ENCODE measurements at places on chromosomes 2 and 18.

GRCh38 chr2:205680903-205681302, 1.4 kb upstream of the NRP2 start:
- DNase-seq = no peak

- no peak for DNase-seq
Observed at GRCh38 chr18:11887328-11888128, 20.6 kb downstream of the MPPE1 start.

GRCh38 chr18:59481436-59481835, 122.4 kb upstream of the LMAN1 start:
- DNase-seq = no peak

GRCh38 chr2:65314801-65315441, 87.3 kb downstream of the ACTR2 start:
- no peak for DNase-seq

DNA sequence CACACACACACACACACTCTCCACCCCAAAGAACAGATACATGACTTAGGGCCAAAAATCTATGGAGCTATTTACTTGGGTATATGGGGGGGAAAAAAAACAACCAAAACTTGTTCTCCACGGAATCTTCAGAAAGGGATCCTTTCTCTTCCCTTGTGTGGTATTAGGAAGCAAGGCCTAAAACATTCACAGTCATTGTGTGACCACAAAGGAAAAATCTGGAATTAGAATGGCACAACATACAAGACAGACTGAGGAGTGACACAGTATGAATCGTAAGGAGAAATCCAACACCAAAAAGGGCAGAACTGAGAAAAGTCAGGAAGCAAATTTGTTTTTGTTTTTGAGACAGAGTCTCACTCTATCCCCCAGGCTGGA, 70.3 kb downstream of the ASXL2 start:
- no peak for DNase-seq

DNA sequence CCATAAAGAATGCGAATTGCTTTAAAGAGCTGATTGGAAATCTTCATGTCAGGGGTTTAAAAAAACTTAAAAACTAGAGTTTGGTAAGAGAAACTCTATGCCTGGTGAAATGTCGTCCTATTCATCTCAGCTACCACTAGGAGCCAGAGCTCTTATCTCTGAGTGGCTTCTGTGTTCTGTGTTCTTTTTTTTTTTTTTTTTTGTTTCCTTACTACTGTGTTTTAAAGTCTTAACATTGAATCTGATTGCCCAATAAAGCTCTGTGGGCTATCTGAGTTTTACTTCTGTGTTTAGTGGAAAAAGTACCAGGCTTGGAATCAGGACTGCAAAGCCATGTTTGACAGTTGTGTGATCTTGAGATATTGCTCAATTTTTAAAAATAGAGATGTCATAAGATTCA, 494.8 kb downstream of the RIT2 start:
- no peak for DNase-seq

GRCh38 chr2:53275743-53276142, 491.9 kb upstream of the CHAC2 start:
- DNase-seq = no peak

- no peak for DNase-seq
Observed at GRCh38 chr2:193409951-193410350, 1215.2 kb upstream of the TMEFF2 start.

GRCh38 chr18:23141104-23141999, 6.1 kb downstream of the CABLES1 start:
- peak; percentile 49 for DNase-seq

DNA sequence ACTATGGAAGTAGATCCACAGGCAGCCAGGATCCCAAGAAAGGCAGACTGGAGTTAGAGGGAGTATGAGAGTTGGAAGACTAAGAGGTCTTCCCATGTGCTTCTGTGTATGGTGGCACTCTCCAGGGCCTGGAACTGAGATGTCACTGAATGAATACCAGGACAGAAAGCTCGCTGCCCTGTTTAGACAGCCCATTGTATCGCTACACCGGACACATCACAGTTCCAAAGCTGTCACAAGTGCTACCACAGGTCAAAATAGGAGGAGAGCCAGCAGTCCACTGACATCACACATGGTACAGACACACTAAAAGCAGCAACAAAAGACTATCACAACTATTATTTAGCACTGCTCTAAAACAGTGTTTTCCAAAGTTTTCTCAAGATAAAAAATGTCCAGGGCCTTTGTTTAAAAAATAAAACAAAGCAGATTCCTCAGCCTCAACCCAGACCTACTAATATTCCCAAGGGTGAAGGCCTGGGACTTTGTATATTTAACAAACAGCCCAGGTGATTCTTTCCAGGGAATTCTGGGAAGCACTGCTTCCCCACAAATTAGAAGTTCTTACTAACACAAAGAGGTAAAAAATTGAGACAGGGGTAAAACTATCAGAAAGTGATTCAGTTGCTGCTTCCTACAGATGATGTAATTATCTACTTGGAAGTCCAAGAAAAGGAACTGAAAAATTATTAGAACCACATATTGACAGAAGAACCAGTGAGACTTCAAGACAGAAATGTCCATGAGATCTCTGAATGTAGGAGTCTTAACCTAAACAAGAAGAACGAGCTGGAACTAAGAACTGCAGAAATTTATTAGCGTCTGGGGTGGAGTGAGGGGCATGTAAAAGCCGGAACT, 116.0 kb downstream of the DTNB start:
- DNase-seq = no peak

DNA sequence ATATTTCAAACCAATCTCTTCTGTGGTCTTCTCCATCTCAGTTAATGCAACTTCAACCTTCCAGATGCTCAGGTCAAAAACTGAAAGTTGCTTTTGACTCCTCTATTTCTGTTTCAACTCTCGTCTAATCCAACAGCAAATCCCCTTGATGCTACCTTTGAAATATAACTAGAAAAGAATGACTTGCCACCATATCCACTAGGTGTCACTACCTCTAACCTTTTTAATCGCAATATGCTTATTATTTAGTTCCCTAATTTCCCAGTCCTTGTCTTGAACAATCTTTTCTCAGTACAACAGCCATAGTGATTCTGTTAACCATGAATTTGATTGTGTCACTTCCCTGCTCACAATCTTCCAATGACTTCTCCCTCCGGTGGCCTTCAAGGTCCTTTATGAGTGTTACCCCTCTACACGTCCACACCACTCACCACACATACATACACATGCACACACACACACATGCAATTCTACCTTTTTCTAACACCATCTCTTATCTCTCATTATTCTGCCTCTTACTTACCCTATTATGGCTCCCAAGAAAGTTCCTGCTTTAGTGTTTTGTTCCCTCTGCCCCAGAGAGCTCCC, 245.5 kb upstream of the KCNJ3 start:
- DNase-seq = peak; percentile 3

DNA sequence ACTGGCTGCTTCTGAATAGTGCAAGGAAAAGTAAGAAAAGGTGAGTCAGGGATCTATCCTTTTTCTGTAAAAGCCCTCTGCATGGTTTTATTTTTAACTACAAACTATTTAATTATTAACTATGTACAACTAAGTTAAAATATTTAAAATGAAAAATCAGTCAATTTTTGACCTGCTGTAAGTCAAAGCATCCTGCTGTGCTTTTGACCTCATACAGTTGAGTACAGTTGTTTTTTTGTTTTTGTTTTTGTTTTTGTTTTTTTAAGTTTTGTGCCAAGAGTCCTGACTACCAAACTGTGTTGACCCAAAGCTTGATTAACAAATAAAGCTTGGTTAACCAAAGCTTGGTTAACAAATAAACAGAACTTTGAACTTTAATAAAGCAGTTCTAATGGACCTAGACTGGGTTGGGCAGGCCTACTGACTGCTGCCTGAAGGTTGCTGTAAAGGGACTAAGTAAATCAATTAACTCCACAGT, at the start of gene ACMSD:
TSS of gene ACMSD (plus strand) at position 474 of the 478 bp plus-strand sequence. CDS start 67 bp downstream, outside the sequence.
- DNase-seq = no peak

GRCh38 chr2:46309052-46309953, 12.1 kb downstream of the EPAS1 start:
- no peak for DNase-seq

- no peak for DNase-seq
Observed at GRCh38 chr2:181300600-181301291, 156.4 kb upstream of the ITGA4 start.

DNA sequence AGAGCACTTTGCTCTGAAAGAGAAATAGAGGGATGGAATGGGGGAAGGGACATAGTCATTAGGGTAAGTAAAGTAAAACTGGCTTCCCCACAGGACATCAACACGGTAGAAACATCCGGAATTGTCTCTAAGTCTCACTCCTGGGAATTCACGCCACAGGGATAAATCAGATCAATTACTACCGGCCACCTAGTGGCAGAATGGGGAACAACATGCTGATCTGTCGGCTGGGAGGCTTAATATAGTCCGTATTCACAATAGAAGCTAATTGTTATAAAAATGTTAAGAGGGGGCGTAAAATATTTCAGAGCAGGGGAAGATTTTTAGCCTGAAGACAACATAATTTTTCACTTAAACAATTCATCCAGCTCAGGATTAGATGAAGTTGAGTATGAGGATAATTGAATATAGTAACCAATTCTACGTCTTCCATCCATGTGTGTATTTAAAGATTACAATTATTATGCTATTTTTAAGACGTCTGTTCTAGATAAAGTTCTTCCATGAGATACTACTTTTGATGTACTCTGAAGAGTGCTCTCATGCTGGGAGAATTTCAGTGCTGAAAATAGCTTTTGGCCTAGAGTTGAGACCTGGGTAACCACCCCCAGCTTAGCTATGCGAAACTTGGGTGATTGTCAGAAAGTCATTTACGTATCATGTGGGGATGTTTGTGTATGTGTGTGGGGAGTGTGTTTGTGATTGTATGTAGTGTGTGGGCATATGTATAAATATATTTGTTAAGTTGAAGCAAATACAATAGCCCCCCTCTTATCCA, 65.7 kb downstream of the LRRTM1 start:
- no peak for DNase-seq

DNA sequence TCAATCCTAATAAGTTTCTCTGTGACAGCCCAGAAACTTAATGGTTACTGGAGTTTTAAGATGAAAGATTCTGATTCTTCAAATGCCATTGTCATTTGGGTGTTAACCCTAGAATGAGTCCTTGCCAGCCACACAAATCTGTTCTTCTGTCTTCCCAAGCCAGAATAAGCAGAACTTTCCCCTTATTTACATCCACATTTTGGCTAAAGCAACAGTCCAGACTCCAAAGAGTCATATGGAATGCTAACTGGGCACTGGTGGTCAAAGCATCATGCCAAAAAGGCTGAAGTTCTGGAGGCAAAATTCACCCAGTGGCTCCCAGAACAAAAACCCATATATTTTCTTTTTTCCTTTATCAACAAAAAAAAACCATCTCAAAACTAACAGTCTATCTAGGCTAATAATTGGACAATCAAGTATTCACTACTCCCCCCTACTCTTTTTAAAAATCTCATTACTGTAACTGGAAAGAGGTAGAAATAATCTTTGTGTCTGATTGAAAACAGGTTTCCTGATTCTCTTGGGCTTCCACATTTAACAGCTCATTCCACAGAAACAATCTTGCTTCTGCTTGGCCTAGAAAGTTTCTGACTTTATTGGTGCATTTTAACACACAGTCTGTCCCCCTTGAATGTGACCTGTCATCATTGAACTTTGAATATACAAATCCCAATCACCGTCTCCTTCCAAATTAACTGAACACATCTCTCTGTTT, 89.6 kb upstream of the SETBP1 start:
- DNase-seq = no peak

DNA sequence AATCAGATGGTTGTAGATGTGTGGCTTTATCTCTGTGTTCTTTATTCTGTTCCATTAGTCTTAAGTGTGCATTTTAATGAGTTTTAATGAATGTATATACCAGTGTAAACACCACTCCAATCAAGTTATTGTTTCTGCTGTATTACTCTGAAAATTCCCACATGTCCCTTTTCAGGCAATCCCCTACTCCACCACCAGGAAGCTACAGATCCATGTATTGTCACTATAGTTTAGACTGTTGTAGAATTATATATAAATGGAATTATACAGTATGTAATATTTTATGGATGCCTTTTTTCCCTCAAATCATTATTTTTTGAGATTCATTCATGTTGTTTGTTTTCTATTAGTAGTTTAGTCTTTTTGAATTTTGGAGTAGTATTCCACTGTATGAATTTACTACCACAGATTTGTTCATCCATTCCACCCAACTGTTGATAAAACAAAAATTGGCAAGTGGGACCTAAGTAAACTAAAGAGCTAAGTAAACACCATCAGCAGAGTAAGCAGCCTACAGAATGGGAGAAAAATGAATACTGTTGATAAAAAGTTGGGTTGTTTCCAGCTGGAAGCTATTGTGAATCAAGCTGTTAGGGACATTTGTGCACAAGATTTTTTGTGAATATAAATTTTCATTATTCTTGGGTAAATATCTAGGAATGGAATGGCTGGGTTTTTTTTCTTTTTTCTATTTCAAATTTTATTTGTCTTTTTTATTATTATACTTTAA, 262.0 kb downstream of the CAMKMT start:
- DNase-seq = peak; percentile 91

DNA sequence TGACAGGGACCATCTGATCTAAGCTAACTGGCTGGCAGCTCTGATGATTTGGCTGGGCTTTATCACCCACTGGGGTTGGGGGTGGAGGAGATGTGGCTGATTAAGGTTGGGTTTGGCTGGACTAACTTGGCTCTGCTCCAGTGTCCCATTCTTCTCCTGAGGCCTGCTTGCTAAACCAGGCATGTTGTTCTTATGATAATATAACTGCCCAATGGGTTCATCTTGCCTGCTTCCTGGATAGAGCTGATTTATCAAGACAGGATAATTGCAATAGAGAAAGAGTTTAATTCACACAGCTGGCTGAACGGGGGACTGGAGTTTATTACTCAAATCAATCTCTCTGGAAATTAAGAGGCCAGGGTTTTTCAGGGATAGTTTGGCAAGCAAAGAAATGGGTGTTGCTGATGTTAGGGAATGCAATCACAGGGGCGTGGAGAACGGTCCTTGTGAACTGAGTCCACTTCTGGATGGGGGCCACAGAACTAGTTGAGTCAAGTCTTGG, 150.4 kb downstream of the PTH2R start:
- peak; percentile 34 for DNase-seq
